ENCODE measurements at places on chromosomes 3 and 15.

- no peak for DNase-seq
These were observed 142.4 kb downstream of the P2RY1 start for GRCh38 chr3:152977366-152977765.

- DNase-seq: no peak
These were observed 25.3 kb downstream of the CAPN3 start for GRCh38 chr15:42384597-42384996.

DNA sequence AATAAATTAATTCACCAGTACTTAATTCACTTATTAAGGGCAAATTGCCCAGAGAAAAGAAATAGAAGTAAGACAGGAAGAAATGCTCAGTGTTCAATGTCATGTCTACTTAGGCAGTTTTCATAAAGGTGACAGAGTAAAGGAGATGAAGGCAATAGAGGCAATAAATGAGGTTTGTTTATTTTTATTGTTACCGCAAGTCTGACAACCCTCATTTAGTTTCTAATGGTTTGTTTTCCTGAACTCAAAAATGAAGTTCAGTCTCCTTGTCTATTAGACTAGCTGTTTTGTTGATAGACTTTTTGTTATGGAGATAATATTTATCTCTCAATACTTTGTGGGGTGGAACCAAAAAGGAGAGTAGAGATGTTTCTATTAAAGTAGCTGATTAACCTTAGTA is 258.3 kb downstream of the C3orf38 start:
- no peak for DNase-seq

DNA sequence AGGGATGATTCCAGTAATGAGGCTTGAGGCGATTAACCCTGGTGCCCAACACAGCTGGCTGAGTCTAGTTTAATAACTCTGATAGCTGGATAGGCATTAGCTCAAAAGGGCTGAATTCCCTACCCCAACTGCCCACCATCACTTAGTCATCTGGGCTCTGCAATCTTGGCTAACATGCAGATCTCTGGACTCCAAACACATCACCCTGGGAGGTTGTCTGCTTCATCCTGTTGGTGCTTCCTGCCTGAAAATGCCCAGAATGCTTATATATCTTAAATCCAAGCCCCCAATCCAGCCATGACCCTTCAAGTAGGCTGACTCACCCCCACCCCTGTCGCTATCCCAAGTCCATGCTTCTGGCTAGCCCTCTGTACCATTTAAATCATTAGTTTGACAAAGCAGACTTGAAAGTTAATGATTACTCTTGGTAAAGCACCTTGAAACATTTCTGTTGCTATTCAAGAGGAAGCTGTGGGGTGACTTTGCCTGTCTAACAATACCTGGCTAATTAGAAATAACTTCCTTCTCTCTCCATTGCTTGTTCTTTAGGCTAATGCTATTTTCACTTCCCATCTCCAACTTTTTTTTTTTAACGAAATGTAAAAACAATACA is 107.0 kb upstream of the RORA start:
- DNase-seq: peak; percentile 53

GRCh38 chr15:66477011-66477410 is 20.6 kb downstream of the SNAPC5 start:
- no peak for DNase-seq

- DNase-seq: no peak
These were observed 57.6 kb upstream of the FRMD4B start for GRCh38 chr3:69443457-69443920.

- no peak for DNase-seq
These were observed 421.6 kb upstream of the CBLB start for GRCh38 chr3:106290304-106290997.

DNA sequence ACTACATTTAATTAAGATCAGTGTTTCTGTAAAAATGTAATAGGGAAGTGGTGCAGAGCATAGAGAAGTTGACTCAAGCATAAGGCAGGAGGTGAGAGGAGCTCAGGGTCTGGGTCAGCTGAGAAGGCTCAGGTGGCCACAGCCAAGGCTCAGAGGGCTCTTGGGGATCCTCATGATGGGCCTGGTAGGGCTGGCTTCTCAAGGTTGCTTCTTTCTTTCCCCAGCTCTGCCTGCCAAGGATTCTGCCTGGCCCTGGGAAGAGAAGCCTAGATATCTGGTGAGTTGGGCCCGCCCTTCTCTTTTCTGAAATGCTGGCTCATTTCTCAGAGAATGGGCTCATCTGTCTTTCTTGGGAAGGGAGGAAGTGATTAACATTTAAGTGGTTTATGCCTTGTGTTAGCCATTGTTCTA is 6.5 kb downstream of the ZNF589 start:
- no peak for DNase-seq

GRCh38 chr3:113212150-113212843 is 940 bp downstream of the BOC start:
- DNase-seq: peak; percentile 42

- DNase-seq: no peak
These were observed 861.3 kb downstream of the ZPLD1 start for GRCh38 chr3:103295974-103296570.

GRCh38 chr15:40933517-40933902 is 4.4 kb downstream of the DLL4 start:
- DNase-seq: peak; percentile 84

- DNase-seq: no peak
These were observed 18.4 kb downstream of the ANKDD1A start for GRCh38 chr15:64930019-64930652.

DNA sequence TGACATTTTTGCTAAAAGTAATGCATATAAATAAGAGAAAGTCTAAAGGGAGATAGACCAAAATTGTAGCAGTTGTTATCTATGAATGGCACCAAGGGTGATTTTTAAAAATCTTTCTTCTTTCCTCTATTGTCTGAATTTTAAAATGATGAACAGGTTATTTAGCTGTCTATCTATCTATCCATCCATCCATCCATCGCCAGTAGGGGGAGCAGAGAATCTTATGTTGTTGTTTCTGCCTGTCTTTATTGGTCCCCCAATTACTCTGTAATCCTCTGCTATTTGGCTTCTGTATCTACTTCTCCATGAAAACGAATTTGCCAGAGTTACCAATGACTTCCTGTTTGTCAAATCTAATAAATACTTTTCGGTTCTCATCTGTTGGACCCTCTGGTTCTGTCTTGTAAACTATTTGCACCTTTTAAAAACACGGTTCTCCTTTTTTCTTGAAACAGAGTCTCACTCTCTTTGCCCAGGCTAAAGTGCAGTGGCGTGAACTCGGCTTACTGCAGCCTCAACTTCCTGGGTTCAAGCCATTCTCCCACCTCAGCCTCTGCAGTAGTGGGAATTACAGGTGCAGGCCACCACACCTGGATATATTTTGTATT is 86.0 kb downstream of the ECT2 start:
- DNase-seq: peak; percentile 52

- DNase-seq: no peak
These were observed 85.4 kb downstream of the ZNF385D start for GRCh38 chr3:21665444-21666100.

- no peak for DNase-seq
These were observed 28.4 kb upstream of the MEF2A start for GRCh38 chr15:99537344-99537743.

DNA sequence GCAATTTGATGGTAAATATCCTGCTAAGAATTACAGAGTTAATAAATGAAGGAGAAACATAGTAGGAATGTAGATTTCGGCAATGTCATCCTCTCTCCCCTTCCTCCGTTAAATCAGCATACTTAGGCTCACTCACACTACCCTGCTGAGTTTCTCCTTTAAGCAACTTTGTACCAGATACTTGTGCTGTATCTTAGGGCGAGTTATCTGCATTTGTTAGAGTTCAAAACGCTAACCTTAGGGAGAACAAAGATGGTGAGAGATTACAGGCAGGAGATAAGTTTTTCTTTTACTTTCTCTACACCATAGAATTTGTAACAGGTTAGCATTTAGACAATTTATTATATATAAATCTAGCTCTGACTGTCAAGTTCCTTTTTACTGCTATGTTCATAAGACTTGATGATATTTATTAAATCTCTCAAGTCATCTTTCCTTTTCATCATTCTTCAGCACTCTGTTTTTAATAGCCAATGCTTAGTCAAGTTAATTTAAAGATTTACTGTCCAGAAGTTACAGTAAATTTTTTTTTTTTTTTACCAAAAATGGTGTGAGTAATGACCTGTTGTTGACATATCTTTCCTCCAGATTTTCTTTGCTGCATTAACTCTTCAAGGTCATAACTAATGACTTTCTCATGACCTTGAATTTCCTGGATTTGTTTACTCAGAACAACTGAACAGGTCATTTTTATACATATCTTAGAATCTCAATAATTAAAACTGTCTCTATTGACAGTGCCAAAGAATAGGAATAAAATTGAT is 22.2 kb downstream of the SUCNR1 start:
- DNase-seq: no peak

- no peak for DNase-seq
These were observed 7.4 kb downstream of the IL12A start for GRCh38 chr3:159996018-159996417.

DNA sequence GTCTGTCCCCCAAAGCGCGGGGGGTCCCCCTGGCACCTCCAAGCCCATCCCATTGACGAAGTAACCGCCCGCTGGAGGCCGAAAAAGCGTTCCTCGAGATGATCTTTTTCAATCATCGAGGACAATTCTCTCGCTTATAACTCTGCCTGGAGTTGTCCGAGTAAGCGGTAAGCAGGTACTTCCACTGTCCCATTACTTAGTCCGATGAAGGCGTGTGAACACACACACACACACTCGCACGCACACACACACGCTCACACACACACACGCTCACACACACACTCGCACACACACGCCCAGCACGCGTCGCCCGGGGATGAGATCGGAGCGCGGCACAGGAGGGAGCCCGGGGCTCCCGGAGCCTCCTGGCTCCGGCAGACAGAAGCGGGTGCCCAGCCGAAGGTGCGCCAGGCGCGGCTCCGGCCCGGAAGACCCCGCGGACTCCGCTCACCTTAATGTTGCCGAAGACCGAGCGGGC is 430 bp downstream of the SLCO2A1 start:
- DNase-seq: peak; percentile 47

GRCh38 chr3:48299746-48300712 is 33.4 kb downstream of the SPINK8 start:
- DNase-seq: peak; percentile 6

DNA sequence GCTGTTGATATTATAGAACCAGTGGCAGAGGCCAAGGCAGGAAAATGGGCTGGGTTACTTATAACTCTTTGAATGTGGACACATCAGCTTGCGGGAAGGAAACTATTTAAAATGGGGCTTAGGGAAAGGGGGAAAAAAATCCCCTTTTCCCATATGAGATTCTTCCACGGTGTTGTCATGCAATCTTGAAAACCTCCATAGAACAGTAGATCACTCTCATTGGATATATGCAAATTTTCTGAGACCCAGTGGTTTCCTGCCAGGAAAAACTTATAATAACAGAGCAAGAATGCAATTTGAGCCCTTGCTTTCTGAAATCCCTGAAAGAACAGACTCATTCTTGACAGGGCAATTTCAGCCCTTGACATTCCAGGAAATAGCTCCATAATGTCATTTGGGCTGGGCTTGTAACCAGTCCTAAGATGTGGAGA is 31.1 kb downstream of the TMEM212 start:
- DNase-seq: no peak

GRCh38 chr3:50481992-50482391 is 21.4 kb downstream of the CACNA2D2 start:
- peak; percentile 16 for DNase-seq

GRCh38 chr3:99108508-99108907 is 207.0 kb upstream of the DCBLD2 start:
- no peak for DNase-seq

GRCh38 chr3:37920156-37920699 is 58.5 kb downstream of the CTDSPL start:
- no peak for DNase-seq

DNA sequence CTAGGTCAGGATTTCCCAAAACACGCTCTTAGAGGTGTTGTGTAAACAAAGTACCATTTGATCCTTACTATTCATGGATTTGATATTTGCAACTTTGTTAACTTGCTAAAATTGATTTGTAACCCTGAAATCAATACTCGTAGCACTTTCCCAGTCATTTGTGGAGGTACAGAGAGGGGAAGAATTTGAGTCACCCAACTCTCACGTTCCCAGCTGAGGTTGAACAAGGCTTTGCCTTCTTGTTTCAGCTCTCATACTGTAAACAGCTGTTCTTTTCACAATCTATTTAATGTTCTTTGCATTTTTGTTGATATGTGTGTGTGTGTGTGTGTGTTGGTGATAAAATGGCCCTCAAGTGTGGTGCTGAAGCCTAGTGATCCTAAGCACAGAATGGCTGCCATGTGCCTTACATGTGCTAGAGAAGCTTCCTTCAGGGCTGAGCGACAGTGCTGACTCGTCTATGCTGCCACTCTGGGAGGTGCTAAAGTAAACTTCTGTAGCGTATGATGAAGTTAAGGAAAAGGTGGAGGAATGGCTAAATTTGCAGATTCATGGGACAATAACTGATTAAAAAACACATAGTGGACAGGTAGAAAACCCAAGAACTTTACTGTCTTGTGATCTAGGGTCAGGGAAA is 173.2 kb downstream of the APBA2 start:
- no peak for DNase-seq

DNA sequence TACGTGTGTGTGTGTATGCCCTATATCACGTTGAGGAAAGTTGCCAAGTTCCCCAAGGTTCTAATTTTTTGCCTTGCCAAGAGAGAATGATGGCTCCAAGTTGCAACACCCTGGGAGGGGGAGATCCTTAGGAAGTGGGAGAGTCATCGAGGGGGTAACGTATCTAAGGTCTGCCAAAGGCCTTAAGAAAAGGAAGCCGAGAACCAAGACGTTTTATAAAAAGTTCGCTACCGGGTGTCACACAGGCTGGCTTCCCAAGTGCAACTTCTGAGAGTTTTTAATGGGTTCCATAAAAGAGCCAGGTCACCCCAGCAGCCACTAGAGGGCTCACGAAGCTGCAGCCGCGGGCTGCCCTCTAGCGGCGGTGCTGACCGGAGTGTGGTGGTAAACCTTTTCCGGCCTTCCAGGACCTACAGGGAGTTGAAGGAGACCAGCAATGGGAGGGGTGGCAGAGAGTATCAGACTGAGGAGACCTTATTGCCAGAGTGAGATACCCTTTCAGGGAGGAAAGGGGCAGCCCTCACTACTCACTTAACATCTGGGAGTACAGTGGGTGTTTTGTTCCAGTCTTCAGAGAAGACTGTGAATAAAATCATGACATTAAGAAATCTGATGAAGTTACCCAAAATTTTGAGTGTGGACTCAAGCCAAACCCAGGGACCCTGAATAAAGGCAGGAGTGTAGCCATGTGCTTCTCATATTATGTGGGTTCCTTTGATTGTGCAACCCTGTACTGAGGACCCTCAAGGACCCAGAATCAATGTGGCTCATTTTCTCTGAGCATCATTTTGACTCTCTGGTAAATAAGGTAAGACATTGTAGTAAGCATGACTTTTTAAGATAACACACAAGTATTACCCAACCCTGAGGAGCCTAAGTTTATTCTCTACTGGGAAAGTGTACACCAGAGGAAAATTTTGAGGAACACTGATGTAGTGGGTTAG is 2.5 kb upstream of the RFX7 start:
- DNase-seq: peak; percentile 89
